ENCODE measurements at places on chromosomes 3 and 15.

- no peak for DNase-seq
Measured at GRCh38 chr15:82393671-82394070, 35.9 kb upstream of the GOLGA6L9 start.

- no peak for DNase-seq
Measured at GRCh38 chr3:123728014-123728413, 143.2 kb upstream of the HACD2 start.

DNA sequence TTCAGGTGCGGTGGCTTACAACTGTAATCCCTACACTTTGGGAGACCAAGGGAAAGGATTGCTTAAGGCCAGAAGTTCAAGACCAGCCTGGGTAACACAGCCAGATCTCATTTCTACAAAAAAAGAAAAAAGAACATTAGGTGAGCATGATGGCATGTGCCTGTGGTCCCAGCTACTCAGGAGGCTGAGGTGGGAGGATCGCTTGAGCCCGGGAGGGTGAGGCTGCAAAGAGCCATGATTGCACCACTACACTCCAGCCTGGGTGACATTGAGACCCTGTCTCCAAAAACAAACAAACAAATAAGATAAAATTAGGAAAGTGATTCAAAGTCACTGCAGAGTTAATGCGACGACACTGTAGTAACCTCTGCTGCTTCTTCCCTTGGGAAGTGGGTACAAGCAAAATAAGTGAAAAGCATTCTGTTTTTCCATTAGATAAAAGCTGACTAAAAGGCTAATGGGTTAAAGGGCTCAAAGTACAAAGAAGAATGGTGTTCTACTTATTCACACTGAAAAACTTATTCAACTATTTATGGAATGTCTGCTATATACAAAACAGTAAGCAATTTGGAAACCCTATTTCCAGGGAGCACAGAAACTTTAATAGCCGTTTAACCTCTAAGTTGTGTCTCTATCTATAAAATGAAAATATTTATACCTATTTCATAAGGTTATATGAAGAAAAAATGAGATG lies 8.0 kb upstream of the RPS27L start:
- DNase-seq, result no peak

- no peak for DNase-seq
Measured at GRCh38 chr3:89252860-89253259, 145.4 kb downstream of the EPHA3 start.

GRCh38 chr15:26773067-26773877 lies 406 bp upstream of the GABRB3 start:
- DNase-seq, result no peak

DNA sequence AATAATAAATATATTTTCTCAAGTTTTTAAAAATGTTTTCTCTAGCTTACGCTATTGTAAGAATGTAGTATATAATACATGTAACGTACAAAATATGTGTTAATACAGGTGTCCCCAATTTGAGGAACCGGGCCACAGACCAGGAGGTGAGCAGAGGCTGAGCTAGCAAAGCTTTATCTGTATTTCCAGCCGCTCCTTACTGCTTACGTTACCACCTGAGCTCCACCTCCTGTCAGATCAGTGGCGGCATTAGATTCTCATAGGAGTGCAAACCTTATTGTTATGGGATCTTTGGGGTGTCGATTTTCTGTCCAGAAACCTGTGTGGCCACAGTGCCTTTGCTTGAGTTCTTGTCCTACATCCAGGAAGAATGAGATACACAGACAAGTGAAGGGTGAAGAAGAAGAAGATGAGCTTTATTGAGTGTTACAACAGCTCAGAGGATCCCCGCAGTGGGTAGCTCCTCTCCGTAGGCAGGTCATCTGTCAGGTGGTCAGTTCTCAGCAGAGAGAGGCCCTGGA lies 9.9 kb upstream of the TRIM59 start:
- no peak for DNase-seq

DNA sequence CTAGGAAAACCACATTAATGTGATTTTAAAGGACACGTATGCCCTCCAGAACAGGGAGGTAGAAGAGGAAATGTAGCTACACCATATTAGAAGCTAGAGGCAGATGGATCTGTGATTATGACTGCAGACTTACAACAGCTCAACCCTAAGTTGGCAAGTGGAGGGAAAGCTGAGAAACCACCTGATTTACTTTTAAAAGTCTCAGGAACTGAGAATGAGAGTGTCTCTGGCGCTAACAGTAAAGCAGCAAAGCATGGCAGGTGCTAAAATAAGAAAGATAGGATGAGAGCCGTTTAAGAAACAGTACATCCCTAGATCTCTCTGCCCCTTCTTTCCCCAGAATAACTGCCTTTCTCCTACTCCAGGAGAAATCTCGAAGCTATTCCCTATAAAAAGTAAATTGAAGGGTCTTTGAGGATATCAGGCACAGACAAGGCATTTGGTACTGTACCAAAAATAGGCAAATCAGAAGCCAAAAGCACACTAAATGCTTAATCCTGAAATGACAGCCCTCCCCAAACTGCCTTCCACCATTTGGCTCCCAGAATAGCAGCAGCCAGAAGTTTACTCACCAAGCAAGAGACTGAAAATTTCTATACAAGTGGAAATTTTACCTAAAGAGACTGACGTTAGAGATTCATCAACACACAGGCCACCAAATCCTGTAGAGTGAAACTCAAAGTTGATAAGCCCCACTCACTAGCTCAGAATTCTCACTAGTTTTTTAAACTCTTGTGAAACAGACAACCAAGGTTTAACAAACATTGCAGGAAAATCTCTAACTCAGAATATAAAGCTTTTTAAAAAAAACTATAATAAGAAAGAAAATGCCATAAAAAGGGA lies 34.3 kb upstream of the PARP14 start:
- peak; percentile 8 for DNase-seq

- DNase-seq, result no peak
Measured at GRCh38 chr15:85408270-85408746, 27.9 kb downstream of the AKAP13 start.

DNA sequence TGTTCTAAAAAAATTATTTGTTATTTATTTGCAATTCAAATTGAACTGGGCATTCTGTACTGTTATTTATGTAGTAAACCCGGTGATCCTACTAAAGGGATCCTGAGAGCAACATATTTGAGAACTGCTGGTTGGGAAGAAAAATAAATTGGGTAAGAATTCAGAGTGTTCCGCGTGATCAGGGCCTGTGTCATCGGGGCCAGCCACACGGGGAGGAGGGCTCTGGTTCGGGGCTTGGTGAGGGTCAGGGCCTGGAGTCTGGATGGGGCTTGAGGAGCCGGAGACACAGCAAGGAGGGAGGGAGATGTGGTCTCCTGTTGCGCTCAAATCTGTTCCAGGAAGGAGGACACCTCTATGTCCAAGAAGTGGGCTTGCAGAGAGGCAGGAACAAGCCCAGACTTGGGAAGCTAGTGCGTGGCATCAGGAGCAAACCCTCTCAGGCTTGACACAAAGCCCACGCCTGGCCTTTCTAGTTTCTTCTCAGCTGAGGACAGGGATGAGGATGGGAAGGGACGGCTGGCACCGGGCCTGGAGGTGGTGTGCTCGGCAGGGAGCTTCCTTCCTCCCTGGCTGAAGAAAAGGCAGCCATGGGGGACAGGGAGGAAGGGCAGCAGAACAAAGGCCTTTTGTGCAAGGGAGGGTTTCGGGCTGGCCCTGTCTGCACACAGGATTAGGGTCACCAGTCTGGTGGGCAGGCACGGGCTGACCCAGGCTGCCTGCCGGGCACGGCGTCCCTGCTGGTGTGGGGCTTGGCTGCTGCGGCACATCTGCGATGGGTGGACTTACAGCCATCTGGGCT lies 22.9 kb upstream of the FBLN2 start:
- no peak for DNase-seq

DNA sequence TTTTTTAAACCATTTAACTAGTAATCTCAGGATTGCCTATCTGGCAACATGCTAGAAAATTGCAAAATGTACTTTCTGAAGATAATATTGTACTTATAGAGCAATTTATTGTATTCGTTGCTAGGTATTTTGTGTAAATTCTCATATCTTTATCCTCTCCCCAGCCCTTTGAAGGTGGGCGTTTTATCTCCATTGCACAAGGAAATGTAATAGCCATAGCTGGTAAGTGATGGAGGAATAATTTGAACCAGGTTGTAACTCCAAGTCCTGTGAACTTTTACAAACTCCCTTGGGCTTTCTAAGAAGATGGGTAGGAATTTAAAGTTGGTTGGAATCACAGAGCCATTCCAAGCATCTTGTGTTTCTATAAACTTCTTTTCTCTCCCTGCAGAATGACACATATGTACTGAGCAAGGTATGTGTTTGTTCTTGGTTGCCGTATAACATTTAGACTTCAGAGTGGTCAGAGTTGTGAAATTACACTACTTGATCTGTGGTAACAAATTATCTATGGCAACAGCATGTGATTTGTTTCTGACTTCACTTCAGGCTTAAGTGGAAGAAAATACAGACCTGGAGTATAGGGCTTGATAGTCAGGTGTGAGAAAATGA lies 170.9 kb downstream of the AKAP13 start:
- no peak for DNase-seq

- no peak for DNase-seq
Measured at GRCh38 chr15:38454696-38455090, 766 bp downstream of the FAM98B start.

DNA sequence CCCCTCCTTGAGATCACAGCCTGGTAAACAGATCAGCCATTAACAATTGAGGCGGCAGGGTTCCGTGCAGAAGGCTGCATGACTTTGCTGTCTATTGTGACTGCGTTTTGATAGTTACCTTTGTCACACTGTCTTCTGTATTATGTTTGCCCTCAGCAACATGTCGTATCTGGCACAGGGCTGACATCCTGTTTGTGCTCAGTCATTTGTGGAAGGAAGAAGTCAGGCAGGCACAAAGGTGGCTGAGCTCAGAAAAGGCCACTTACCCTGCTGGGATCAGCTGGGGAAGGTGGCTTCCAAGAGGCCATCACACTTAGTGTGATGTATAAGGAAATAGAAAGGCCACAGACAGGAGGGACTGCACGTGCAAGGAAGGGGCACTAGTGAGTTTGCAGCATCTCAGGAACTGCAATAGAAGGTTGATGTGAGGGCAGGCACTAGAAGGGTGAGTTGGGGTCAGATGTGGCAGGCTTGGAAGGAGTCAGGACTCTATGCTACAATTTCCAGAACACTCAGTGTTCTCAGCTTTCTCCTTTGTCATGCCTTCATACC lies 13.4 kb downstream of the PML start:
- peak; percentile 45 for DNase-seq

GRCh38 chr3:150822636-150823035 lies 59.7 kb upstream of the SIAH2 start:
- no peak for DNase-seq

GRCh38 chr15:65388306-65389080 lies 10.7 kb upstream of the IGDCC3 start:
- DNase-seq, result no peak

- no peak for DNase-seq
Measured at GRCh38 chr15:70193734-70194133, 96.0 kb upstream of the TLE3 start.

DNA sequence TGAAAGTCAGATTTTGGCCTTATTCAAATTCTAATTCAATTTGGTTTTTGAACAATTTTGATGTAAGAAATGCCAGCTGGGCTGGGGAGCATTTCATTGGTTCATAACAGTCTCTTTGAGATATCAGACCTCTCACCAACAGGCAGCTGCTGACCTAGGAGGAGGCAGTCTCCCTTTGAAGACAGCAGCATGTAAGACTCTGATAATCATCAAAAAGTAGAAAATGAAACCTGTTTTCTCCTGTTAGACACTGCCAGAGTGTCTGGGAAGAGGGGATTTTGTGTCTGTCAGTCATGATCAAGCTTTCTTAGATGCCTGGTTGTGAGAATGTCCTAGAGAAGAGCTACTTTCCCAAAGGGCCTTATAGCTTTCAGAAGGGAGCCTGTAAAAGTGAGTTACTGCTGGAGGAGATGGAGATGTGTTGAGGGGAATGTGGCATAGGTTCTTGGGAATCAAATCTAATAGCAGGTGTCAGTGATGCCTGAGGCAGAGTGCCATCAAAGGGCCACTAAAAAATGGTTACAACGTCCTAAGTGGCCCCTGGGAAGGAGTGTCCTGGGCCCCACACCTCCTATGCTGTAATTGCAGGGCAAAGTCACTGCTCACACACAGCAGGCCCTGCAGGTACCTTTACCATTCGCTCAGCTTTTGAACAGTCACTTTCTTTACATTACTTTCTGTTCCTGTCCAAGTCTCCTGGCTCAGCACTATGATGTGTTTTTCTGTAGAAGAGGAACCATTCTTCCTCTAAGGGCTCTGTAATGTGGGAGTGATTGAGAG lies 43.1 kb downstream of the FSTL1 start:
- no peak for DNase-seq

GRCh38 chr3:187450431-187451190 lies 82.4 kb downstream of the RTP4 start:
- DNase-seq, result no peak

DNA sequence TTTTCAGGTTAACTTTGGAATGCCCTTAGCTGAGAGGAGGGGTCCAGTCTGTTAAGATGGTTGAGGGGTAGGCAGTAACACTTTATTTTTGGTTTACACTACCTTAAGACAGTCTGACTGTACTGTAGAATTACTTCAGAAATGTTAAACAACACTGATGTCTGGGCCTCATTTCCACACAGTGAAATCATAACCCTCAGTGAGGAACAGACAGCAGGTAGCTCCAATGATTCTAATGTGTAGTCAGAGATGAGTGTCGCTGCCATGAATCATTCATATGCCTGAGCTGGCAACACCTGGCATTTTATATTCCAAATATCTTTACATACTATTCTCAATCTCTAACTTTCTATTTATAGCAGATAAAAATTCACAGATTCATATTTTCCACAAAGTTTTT lies 37.3 kb upstream of the POU1F1 start:
- no peak for DNase-seq

DNA sequence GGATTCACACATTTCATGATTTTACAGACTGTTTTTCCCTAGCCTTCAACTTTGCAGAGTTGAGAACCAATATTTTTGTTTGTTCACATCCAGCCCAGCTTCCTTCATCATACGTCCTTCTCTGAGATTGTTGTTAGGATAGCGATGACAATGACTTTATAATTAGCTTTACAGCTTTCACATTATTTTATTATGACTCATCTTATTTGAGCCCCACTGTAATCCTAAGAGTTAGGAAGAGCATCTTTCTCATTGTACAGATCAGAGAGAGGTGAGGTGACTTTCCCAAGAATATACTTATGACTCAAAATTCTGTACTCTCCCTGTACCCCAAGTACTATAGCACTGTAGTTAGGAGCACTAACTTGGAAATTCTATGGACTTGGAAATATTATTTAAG lies 156.1 kb downstream of the ALDH1A2 start:
- DNase-seq, result no peak

DNA sequence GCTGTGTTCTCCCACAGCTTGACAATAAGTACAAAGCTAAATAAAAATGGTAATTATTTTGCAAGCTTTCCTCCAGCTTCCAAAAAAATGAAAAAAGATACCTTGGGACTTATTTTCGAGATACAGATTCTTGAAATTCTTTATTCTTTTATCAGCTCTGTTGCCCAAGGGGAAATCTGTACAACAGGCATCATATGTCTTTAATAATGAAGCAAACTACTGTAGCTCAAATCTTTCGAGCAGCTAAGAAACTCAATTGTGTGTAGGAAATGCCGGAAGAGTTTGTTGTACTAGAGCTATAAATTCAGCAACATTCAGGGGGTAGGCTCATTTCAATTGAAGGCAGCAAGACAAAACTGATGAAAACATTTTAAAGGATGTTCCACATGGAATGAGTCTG lies 297.7 kb downstream of the GBE1 start:
- DNase-seq, result no peak

All from CD4-positive, alpha-beta T cell treated with Interleukin-6 for 4 hours (primary cell).